ENCODE measurements at places on chromosomes 3 and 15.

- no peak for DNase-seq
Observed at GRCh38 chr15:91444656-91445055, 344.6 kb downstream of the SV2B start.

- no peak for DNase-seq
Observed at GRCh38 chr15:41666353-41666920, 6.2 kb downstream of the MGA start.

GRCh38 chr15:80732167-80732566 is 37.1 kb downstream of the ABHD17C start:
- DNase-seq, result no peak

- DNase-seq, result no peak
Observed at GRCh38 chr3:115550285-115550761, 73.0 kb upstream of the GAP43 start.

GRCh38 chr3:4413467-4413866 is 53.6 kb downstream of the SUMF1 start:
- DNase-seq, result no peak

- DNase-seq, result no peak
Observed at GRCh38 chr3:184004476-184004875, 13.2 kb downstream of the ABCC5 start.

GRCh38 chr3:118505784-118506183 is 528.9 kb downstream of the IGSF11 start:
- DNase-seq, result no peak

GRCh38 chr15:65223996-65224395 is 12.7 kb upstream of the CILP start:
- peak; percentile 74 for DNase-seq

DNA sequence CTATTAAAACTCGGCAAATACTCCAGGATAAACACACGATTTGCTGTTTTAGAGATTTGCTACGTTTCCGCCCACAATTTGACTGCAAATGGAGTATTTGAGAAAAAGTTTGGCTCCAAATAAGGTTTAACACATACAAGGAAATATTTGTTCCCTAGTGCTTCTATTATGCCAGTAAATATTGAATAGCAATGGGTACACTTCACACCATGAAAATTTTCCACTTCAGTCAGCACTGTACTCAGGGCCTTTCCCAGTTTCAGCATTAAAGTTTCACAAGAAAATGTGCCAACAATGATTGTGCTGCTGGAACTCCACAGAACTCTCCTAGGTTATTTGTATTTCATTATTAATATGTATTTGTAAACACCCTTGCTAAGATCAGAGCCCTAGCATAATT is 498.0 kb downstream of the TBL1XR1 start:
- DNase-seq, result no peak

DNA sequence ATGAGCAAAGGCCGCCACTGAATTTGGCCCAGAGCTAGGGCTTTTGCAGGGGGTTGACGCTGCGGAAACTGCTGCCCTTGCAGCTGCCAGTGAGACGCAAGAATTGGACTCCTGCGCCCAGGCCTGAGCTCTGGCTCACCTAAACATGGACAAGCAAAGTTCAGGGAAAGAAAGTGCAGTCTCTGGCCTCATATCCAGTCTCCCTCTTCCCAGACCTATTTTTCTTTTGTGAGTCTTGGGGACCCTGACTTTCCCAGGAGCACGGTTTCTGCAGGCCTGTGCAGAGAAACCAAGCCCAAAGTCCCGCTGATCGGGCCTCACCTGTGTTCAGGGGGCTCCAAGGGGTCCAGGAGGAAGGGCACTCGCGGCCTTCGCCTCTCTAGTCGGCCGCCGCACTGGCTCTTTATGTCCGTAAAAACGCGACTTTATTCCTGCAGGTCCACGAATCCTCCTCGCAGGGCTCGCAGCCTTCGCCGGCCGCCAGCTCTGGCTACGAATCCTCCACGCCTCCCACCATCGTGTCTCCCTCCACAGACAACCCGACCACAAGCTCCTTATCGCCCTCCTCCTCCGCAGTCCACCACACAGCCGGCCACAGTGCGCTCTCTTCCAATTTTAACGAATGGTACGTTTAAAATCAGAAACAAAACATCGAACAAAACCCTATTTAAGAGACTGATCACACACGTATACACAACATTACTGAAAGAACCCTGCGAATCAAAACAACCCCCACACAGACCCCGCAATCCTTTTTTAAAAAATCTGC is 3.9 kb downstream of the ZIC1 start:
- DNase-seq, result no peak

DNA sequence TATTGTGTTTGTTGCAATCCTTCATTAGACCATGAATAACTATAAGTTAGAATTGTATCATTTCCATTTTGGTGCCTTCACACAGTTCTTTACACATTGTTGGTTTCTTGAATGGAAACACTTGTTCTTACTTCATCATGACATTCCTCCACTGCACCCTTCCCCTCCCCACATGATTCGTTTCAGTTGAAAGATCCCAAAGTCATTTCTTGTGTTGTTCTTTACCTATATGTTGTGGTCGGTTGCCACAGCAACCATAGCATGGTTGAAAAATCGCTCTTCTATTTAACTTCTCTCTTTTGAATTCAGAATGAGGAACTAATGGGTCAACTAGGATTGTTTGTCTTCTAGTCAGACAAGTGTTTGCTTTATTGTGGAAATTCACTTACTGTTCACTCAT is 103.3 kb downstream of the IL1RAP start:
- peak; percentile 94 for DNase-seq

- DNase-seq, result no peak
Observed at GRCh38 chr3:193744048-193744821, 151.2 kb downstream of the OPA1 start.

DNA sequence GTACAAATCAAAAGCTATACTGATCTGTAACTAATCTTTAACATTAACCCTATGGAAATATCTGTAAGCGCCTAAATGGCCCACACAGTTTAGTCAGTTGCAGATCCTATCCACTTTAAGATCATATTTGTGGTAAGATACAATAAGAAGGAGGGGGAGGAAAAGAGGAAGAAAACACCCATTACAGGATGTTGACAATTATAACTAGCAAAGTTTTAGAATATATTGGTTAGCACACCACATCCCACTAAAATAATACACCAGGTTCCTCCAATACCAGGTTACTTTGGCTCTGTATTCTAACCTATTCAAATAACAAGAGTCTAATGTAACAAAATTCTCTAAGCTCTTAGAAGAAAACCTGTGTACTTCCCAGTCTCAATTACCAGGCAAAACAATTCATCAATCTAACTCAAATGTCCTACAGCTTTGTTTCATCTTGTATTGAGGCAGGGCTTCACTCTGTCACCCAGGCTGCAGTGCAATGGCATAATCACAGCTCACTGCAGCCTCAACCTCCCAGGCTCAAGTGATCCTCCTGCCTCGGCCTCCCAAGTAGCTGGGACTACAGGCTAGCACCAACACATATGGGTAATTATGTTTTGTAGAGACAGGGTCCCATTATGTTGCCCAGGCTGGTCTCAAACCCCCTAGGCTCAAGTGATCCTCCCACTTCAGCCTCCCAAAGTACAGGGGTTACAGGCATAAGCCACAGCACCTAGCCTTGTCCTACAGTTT is 4.2 kb downstream of the SLC4A7 start:
- peak; percentile 50 for DNase-seq

DNA sequence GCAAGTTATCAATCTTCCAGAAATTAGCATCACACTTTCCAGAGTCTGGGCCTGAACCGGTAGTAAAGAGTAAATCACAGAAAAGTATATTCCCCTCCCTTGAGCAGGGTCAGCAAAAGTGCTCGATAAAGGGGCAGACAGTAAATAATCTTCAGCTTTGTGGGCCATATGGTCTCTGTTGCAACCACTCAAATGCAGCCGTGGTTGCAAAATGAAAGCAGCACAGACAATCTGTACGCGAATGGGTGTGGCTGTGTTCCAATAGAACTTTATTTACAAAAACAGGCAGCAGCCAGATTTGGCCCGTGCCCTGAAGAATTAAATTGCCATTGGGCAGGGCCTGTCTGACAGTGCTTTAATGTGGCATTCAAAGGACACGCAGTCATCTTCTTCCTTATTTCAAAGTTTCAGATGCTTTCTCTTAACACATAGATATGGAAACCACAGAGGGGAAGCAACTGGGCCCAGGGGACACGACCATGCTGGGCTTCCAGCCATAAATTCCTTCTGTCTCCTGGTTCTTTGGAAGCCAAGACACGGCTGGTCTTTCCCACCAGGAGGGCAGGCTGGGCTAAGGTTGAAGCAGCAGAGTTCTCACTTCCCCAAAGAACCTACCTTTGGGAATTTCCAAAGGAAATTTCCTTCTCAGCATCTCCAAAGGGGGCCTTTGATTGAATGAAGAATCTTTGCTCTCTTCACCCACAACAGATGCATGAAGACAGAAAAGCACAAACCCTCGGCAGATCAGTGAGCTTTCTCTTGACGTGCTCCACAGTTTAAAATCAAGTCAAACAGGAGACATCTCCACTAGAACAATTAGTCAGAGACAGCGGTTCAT is 489.8 kb upstream of the PROK2 start:
- DNase-seq, result peak; percentile 50

DNA sequence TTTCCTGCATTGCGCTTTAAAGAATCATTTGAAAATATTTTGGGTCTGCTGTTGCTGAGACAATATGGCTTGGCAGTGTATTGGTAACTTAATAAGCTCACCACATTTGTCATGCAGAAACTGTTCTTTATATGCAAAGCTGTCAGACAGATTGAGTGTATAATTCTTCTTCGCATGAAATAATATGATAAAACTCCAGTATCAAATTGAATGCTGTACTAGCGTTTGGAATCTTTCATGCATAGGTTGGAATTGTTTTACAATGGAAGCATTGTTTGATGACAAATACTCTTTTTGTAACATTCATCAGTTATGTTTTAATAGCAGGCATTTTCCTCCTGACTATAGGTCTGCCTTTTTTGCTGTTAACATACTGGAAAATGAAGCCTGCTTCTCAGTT is 53.8 kb downstream of the RBMS3 start:
- no peak for DNase-seq

GRCh38 chr3:115658032-115658336 is 34.7 kb downstream of the GAP43 start:
- DNase-seq, result no peak

DNA sequence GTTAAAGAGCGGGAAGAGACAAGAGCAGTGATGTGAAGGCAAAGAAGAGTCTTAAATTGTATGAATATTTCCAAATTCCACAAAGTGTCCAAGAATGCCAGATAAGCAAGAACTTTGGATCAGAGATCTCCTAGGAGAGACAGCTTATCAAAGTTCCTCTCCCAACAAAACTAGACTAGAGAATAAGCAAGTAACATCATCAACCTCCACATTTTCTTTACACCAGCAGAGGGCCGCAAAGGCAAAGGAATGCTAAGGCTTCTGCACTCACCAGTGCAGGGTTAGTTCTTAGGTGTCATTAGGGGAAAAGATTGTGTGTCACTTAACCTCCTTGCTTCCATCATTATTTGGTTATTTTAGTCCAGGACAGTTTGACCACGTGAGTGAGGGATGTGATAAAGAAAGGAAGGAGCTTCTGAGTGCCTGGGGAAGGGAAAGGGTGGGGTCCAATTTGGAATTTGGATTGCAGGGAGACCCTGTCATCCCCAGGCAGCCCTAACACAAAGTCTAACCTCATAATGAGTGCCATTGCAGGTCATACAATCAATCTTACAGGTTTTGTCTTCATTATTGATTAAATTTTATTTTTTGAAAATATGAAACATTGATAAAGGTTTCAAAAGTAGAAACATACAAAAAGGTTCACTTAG is 7.5 kb upstream of the CMTM6 start:
- peak; percentile 88 for DNase-seq

DNA sequence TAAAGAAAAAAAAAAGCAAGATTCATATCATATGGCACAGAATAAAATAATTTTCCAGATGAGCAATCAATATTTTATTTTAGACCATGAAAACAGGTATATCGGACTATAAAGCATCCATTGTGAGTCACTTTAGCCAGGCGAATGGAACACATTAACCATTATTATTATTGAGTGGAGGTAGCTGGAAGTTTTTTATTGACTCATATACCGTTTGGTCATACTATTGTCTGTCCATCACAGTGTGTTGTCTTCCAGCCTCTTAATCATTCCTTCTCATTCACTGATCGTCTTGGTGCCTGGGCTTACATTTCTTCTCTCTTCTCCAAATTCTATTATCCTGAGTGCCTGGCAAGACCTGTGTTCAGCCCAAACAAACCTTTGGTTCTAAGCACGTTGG is 634.8 kb downstream of the MECOM start:
- no peak for DNase-seq

DNA sequence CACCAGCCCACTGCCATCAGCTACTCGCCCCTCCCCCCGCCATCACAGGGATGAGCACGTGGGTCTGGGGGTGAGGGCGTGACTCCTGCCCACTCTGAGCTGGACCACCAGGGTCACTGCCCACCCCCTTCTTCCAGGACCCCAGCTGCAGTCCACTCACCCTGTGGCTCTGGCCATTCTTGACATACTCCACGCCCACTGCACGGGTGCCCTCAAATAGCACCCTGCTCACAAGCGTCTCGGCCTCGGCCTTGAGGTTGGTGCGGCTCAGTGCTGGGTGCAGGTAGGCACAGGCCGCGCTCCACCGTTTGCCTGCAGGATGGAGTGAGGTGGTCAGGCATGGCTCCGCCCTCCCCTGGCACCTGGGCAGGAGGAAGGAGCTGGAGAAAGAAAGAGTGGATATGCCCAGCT is 23.9 kb downstream of the CHDH start:
- no peak for DNase-seq

GRCh38 chr15:42984493-42985034 is 64.0 kb upstream of the TTBK2 start:
- DNase-seq, result peak; percentile 1

GRCh38 chr15:71331173-71331572 is 215.9 kb downstream of the THSD4 start:
- DNase-seq, result no peak
